ENCODE measurements at places on chromosomes 16 and 17. TPM values are rescaled to one million over a fixed set of nuclear protein-coding genes. Genes with fewer than 3 reads are reported as not detected.

TM4SF5 gene
- polyA plus RNA-seq: 0.18 TPM

DNAI2 gene
- 0.05 TPM for polyA plus RNA-seq

SERPINF2 gene
- polyA plus RNA-seq: 21.3 TPM

TPSB2 gene
- 80.3 TPM for polyA plus RNA-seq

ZFHX3 gene
- 11.8 TPM for polyA plus RNA-seq

SHBG gene
- 0.22 TPM for polyA plus RNA-seq

FTO gene
- polyA plus RNA-seq: 57.0 TPM

CEMP1 gene
- polyA plus RNA-seq: 0.85 TPM

TLCD2 gene
- 4.6 TPM for polyA plus RNA-seq

OTOP3 gene
- not detected for polyA plus RNA-seq

SLC13A2 gene
- polyA plus RNA-seq: 0.03 TPM

LRRC37A2 gene
- polyA plus RNA-seq: 3.1 TPM

TMC5 gene
- 0.05 TPM for polyA plus RNA-seq

ALDOC gene
- polyA plus RNA-seq: 34.2 TPM

SULT1A4 gene
- 23.9 TPM for polyA plus RNA-seq

SPPL2C gene
- polyA plus RNA-seq: not detected

MPP2 gene
- 14.9 TPM for polyA plus RNA-seq

TBX6 gene
- polyA plus RNA-seq: 2.2 TPM

COL1A1 gene
- polyA plus RNA-seq: 802 TPM

PRSS21 gene
- polyA plus RNA-seq: 0.11 TPM

TMEM114 gene
- not detected for polyA plus RNA-seq

NOS2 gene
- polyA plus RNA-seq: 0.14 TPM

CDRT15L2 gene
- not detected for polyA plus RNA-seq

ZNF469 gene
- 1.3 TPM for polyA plus RNA-seq

INCA1 gene
- 1.3 TPM for polyA plus RNA-seq

SCNN1G gene
- 0.61 TPM for polyA plus RNA-seq

Data from urinary bladder (tissue), 4 donors.